ENCODE measurements at places on chromosomes 4 and X.

DNA sequence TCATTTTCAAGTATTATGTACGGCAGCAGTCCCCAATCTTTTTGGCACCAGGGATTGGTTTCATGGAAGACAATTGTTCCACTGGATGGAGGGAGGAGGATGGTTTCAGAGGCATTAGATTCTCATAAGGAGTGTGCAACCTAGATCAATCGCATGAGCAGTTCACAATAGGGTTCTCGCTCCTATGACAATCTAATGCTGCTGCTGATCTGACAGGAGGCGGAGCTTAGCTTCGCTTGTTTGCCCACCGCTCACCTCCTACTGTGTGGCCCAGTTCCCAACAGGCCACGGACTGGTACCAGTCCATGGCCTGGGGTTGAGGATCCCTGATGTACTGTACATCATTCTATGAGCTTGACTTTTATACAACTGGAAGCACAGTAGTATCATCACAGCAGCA lies 48.4 kb downstream of the SMIM20 start:
- DNase-seq = no peak

DNA sequence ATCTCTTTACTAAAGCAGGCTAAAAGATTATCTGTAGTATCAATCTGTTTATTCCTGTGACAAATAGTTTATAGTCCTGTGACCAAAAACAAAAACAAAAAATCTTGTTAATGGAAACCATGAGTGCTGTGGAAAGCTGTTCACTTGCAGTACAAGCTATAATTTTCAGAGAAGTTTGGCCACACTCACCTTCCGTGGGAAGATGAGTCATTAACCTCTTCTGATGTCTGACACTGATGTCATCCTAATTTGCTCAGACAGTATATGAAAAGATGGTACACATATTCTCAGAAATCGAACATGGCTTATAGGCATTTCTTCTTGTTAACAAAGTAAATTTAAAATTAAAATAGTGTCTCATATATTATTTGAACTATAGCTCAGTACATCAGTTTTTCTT lies 19.9 kb upstream of the ENPP6 start:
- no peak for DNase-seq

- no peak for DNase-seq
Observed at GRCh38 chr4:5993876-5994811, 24.1 kb downstream of the C4orf50 start.

GRCh38 chrX:19030805-19031204 lies 46.9 kb upstream of the PHKA2 start:
- DNase-seq = no peak

DNA sequence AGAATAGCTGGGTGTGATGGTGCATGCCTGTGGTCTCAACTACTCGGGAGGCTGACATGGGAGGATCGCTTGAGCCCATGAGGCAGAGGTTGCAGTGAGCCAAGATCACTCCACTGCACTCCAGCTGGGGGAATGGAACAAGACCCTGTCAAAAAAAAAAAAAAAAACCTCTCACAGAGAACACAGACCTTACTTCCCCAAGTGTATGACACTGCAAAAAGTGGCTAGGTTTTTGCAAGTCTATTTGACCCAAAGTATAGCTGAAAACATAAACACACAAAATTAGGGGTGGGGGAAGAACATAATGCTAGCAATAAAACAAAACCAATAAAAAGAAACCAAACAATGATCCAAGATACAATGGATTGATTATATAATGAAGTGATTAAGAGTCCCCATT lies 6.7 kb downstream of the LAMP2 start:
- DNase-seq = no peak

GRCh38 chr4:156169011-156169410 lies 215.3 kb upstream of the CTSO start:
- peak; percentile 66 for DNase-seq
